ENCODE measurements at places on chromosomes 3 and 15.

DNA sequence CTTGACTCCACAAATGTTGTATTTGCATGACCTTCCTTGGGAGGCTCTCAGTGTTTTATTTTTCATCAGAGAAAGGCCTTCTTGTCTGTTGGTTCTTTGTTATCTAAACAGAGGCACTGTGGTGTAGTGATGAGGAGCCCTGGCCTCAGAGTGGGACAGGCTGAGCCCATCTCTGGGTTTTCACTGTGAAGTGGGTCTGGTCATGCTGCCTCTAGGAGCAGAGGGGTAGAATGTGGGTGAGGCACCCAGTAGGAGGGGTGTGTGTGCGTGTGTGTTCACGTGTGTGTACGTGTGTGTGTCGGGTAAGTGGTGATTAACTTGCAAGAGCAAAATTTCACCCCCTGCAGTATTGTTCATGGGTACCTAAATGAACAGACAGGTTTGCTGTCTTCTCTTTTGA, 14.4 kb downstream of the KLF13 start:
- no peak for DNase-seq

DNA sequence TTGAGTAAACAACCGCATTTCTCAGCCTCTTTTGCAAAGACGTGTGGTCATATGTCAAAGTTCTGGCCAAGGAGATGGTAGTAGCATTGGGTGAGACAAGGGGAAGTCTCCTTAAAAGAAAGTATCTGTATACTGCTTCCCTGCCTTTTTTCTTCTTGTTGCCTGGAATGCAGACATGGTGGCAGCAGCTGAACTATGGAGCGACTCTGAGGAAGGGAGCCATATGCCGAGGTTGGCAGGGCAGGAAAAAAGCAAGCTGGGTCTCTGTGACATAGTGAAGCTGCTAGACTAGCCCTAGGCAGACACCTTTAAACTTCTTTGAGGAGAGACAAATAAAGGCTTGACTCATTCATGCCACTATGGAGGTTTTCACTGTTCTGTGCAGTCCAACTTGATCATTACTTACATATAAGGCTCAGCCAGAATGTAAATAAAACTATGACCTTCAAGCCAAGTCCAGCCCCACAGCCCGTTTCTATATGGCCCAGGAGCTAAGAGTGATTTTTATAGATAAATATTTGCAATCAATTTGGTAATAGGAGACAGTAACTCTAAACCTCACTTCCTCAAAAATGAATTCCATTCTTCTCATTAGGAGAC, 30.6 kb upstream of the PRICKLE2 start:
- no peak for DNase-seq

- no peak for DNase-seq
These were observed 13.9 kb upstream of the FAM174B start for GRCh38 chr15:92669432-92669831.

DNA sequence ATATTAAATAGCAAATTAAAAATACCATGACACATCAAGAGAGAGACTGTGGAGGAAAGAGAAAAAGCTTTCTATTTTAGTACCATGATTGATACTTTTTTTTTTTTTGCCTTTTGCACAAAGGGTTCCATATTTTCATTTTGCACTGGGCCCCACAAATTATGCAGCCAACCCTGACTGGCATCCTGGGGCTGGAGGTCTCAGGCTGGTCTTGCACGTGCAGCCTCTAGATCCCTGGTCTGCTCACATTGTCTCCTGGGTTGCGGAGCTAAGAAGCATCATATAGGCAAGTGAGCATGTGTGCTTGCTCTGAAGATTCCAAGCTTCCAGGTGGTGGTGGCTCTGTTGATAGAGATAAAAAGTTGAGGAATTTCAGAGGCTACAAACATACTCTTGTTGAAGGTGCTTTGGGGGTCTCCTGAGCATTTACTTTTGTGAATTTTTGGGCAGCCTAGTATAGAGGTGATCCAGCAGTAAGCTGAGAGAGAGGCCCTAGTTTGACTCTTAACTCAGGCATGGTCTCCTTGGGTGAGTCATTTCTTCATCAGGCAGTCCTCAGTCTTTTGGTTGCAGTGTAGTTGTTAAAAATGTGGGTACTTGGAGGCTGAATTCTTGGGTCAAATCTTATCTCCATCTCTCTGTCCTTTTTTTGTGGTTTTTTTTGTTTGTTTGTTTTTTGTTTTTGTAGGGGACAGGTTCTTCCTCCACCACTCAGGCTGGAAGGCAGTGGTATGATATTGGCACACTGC, 31.3 kb downstream of the SMAD3 start:
- DNase-seq = no peak

DNA sequence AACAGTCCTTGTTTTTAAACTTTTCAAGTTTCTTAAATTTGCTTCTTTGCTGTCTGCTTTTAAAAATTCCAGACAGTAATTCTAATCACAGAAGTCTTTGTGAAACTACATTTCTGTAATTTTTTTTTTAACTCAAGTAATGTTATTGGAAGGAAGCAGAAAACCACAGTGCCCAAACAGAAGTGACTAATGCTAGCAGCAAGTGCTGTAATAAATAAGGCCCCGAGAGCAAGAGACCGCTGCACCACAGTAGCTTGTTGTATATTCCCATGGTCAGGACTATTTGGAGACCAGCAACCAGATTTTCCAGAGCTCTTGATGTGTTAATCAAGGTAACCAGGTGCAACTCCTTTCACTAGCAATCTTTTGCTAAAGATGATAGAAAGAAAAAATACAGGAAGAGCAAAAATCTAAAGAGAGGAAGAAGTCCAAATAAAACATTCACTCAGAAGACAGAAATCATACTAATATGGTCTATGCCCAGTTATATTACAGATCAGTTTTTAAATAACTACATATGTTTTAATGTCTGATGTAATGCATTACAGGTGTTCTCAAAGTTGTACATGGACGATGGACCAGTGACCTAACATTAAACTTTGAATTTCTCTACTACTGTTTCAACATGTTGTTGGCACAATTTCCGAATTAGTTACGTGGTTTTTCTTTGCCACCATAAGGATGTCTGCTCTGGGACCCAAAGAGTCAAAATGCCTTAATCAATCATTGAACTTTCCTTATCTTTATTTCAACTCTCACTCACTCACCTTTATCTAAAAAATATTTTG, 36.4 kb downstream of the WWTR1 start:
- DNase-seq = no peak

GRCh38 chr3:184289426-184289938, 9.6 kb upstream of the PSMD2 start:
- DNase-seq = peak; percentile 61

DNA sequence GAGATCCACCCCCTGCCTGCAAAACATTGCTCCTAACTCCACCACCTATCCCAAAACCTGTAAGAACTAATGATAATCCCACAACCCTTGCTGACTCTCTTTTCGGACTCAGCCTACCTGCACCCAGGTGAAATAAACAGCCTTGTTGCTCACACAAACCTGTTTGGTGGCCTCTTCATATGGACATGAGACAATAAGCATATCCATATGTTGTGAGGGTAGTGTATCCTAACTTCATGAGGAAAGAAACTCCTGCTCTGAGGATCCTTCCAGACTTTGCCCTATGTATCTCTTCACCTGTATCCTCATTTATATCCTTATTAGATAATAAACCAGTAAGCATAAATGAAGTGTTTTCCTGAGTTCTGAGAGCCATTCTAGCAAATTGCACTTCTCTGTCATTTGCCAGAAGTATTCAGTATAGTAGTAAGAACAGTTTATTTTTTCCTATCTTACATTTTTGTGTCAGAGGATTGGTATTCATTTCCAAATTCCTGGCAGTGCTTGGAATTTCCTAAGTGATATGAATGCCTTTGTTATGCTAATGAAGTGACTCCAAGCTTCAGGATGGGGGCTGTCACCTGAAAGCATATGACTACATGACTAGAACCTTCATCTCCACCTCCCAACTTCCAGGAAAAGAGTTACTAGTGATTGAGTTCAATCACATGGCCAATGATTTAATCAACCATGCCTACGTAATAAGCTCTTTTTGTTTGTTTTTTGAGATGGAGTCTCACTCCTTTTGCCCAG, 30.2 kb downstream of the TTBK2 start:
- no peak for DNase-seq

DNA sequence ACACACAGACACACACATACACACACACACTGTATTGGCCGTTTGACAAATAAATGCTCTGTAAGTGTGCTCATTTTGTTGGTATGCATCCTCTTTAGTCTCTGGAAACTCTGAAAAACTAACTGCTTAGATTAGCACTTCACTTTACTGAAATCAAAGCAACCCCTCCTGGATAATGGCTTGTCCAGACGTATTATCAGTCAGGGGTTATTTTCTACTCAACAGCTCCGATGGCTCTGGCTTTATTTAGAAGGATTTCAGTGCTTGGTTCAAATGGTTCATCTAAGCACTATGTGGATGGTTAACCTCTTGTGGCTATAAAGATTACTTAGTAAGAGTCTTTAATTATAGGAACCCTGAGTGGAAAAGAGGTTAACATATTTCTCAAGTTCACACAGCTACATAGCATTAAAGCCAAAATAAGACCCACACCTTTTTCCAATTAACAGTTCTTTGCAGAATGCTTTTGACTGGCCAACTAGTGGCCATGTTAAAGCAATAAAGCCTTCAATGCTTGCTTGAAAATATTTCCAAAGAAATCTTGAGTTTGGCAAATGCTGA, 516.1 kb upstream of the NAALADL2 start:
- DNase-seq = no peak

DNA sequence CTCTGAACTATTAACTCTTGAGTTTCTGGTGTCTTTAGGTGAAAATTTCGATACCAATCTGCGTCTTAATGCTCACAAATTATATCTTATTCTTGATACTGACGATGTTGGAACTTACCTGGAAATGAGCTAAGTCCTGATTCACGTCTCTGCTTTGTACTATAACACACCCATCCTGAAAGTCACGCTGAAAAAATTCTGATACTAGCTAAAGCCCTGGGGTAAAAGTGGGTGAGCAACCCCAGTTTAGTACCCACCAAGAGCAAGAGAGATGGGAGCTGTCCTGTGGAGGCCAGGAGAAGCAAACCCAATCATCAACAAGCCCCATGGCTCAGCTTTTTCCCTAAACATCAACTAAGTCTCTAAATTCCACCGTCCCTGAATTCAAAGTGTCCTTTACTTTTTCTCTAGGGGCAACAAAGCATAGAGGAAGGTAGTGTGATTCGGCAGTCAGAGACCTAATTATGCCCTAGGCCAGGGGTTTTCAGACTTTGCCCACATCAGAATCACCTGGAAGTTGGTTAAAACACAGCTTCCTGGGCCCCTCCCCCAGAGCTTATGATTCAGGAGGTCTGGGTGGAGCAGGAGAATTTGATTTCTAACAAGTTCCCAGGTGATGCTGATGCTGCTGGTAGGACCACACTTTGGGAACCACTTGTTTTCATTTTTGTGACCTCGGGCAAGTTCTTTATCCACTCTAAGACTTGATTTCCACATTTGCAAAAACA, 90.2 kb downstream of the OSBPL10 start:
- no peak for DNase-seq

DNA sequence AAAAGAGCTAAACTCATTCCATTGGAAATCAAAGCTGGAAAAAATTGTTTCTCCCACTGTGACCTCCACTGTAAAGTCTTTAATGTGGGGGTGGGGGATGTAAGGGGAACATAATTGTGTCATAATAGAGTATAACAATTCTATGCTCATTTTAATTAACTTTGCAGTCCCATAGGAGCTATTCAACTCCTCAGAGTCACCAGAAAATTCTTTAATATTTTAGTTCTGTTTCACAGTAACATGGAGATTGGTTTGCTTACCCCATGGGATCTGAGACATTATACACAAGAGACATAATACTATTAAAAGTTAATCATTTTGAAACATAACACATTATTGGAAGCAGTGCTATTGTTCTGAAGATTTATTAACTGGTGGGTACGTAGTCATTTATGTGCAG, 765.9 kb upstream of the GRM7 start:
- DNase-seq = no peak

DNA sequence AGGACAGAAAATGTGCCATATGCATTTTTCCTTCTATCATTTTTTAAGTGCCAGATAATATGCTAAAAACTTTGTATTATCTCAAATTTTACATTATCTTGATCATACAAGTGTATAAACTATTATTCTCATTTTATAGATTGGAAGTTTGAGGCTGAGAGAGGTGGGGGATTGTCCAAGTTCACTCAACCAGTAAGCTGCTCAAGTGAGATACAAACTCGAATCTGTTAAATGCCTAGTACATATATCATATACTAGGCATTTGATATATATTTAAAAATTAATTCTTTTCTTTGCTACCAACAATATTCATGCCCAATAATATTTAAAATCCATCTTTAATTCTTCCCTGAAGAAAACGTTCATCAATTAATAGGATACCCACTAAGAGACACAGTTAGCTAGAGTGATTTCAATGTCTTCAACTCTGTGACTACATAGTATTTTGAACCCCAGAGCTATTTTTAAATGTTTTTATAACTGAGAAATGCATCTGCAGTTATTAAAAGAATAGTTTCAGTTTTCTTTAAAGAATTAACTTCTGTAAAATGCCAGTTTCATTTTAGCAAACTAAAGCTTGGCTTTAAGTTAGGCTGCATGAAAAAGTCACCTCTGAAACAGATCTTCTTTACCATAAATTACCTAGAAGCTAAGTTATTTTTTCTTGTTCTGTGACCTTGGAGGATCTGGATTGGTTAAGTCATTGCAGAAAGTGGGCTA, 40.4 kb downstream of the IQCB1 start:
- no peak for DNase-seq

- DNase-seq = no peak
These were observed 158.8 kb downstream of the KLF13 start for GRCh38 chr15:31485431-31485830.

DNA sequence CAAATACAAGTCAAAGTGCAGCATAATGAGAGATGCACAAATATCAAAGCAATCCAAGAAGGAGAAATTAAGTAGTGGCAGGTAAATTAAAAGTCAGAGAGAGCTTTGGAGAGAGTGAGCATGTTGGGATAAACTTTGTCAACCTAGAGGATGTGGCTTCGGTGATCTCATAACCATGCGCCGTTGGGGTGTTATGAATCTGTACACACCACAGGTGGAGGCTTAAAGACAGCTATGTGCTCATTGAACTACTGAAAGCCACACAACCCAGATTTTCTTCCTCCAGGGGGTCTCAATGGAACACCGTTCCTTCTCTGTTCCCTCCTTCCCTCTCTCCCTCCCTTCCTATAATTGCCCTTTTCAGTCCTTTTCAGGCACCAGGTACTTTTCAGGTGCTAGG, 52.0 kb downstream of the SUCNR1 start:
- no peak for DNase-seq

DNA sequence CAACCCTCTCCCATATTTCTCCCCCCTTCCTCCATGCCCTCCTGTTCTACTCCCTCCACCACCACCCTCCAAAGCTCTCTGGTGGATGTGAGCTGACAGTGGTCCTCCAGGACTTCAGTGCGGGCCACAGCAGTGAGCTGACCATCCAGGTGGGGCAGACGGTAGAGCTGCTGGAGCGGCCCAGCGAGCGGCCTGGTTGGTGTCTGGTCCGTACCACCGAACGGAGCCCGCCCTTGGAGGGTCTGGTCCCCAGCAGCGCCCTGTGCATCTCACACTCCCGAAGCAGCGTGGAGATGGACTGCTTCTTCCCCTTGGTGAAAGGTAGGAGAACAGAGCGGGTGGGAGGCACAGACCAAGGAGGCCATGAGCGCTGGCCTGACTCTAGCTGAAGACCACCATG, 167.5 kb upstream of the UMPS start:
- DNase-seq = no peak

GRCh38 chr3:3134750-3135448, 8.2 kb downstream of the TRNT1 start:
- no peak for DNase-seq

All from stimulated activated CD4-positive, alpha-beta T cell treated with anti-CD3 and anti-CD28 coated beads, Interleukin-1b, Interleukin-23, amount 100 ng/mL, for 4 hours (primary cell).